ENCODE measurements at places on chromosomes 4 and X.

DNA sequence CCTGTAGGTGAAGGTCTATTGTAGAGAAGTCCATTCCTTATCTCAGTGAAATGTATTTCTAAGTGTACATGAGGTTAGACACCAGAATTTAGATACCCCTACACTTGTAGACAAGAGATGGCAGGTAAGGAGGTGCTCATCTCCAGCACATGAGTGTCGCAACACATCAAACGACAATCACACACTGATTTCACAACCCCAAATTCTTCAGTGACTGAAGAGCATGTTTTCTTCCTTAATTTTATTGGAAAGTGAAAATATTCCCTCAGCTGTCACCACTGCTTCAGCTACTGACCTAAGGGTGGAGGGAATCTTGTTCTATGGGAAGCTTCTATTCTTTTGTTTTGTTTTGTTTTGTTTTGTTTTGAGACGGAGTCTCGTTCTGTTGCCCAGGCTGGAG lies 280.3 kb downstream of the ARHGAP24 start:
- DNase-seq = no peak

DNA sequence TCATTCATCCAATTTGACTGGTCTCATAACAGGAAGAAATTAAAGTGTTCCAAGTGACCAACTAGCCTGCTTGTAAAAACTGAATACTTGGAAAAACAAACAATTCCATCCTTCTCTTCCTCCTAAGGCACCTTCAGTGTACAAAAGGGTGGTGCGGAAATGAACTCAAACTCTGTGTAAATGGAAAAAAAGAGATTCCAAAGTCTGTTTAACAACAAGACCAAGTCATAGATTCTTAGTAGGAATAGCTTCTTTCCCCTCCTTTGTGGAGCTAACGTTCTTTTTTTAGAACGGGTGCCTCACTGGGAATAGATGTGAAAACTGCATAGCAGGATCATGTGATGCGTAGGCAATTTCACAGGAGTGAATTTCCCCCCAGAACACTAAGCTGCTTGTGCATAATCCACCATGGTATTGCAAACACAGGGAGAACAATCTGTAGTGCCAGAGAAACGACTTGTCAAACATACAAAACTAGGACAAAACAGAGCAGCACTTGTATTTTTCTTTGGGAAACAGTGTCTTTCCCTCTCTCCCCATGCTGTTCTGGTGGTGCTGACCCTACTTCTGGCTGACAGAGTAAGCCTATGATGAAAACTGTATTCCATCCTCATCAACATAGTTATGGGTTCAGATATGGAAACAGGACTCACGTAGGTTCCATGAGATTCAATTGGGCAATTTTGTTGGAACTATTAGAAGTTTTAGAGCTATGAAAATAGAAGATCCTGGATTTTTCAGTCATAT lies 13.2 kb upstream of the SOD3 start:
- DNase-seq = no peak

- no peak for DNase-seq
Measured at GRCh38 chr4:94364527-94364926, 21.9 kb upstream of the HPGDS start.

GRCh38 chr4:15906020-15906443 lies 32.5 kb downstream of the FGFBP1 start:
- no peak for DNase-seq

DNA sequence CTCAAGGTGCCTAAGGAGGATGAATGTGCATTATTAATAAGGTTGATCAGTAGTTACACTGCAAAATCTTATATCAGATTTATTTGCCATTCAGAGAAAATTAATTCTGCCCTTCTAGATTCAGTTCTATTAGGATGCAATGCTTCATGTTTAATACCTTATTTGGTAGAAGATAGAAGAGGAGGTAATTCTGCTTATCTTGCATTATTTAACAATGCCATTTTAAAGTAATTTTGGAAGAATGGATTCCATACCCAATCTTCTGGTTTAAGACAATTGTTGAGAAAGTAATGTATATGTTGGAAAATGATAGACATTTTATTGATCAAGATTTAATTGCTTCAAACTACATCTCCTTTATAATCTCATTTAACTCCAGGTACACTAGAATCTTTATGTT lies 360.9 kb downstream of the ADGRL3 start:
- DNase-seq = no peak

GRCh38 chr4:170978990-170979389 lies 834.2 kb upstream of the GALNTL6 start:
- no peak for DNase-seq

- DNase-seq = no peak
Measured at GRCh38 chr4:163404580-163404979, 60.9 kb downstream of the NPY5R start.

- no peak for DNase-seq
Measured at GRCh38 chr4:27276307-27277073, 415.8 kb downstream of the STIM2 start.

DNA sequence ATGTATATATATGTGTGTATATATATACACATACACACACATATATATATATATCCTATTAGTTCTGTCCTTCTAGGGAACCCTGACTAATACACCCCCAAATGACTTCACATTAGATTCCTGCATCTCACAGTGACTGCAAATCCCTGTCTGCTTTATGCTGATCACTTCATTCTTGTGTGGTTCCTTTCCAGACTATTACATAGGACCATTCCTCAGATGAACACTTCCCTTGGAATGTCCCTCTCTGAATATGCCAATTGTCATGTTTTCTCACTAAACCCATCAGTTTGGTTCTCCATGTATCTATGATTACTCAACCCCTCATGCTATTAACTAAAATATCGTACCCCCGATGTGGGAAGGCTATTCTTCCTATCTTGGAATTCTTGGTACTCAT lies 605.2 kb upstream of the NR3C2 start:
- no peak for DNase-seq
